ENCODE measurements at places on chromosomes 3 and 15. TPM values are rescaled to one million over a fixed set of nuclear protein-coding genes. Genes with fewer than 3 reads are reported as not detected.

Gene GOLGA8H
- 1.2 TPM for total RNA-seq

DNA sequence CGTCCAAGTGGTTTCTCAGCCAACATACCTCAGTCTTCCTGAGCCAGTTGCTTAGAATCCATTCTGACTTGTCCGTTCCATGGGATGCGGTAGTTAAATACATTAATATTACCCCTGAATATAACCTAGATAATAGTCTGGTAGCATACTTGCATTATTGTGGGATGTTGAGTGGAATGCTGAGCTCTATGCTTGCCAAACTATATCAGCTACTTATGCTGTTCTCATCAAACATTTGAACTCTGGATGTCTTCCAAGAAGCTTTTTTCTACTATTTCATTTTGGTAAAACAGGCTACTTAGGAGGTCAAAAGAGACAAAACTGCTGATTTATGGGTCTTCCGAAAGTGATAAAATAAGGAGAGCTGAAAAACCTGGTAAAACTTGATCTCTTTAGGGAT is 429.5 kb downstream of the NAALADL2 start:
- H3K4me1 ChIP-seq, result no peaks in the 10 kb centered on the region
- H3K27ac ChIP-seq, result no peak overlapping the region
- DNase-seq, result no peak
- no peaks in the 10 kb centered on the region for H3K36me3 ChIP-seq
- H3K27me3 ChIP-seq, result no peaks in the 10 kb centered on the region

GRCh38 chr3:71530903-71531530 is 52.5 kb downstream of the FOXP1 start:
- H3K27me3 ChIP-seq, result no peaks in the 10 kb centered on the region
- peak; percentile 51 for DNase-seq
- peaks cover 7% of the 10 kb centered on the region for H3K4me1 ChIP-seq
- H3K27ac ChIP-seq, result no peak overlapping the region
- no peaks in the 10 kb centered on the region for H3K36me3 ChIP-seq

GRCh38 chr3:13517253-13517977 is 31.5 kb upstream of the FBLN2 start:
- no peak overlapping the region for H3K27ac ChIP-seq
- H3K27me3 ChIP-seq, result no peaks in the 10 kb centered on the region
- no peak for DNase-seq
- H3K4me3 ChIP-seq, result no peak overlapping the region

Gene HACD2
- total RNA-seq, result 29.9 TPM

Gene LACTB
- 18.6 TPM for total RNA-seq

- H3K4me3 ChIP-seq, result no peak overlapping the region
- no peaks in the 10 kb centered on the region for H3K4me1 ChIP-seq
- DNase-seq, result no peak
- H3K27ac ChIP-seq, result no peak overlapping the region
These were observed 28.9 kb downstream of the CSTA start for GRCh38 chr3:122353893-122354401.

Gene MCF2L2
- 9.0 TPM for total RNA-seq

DNA sequence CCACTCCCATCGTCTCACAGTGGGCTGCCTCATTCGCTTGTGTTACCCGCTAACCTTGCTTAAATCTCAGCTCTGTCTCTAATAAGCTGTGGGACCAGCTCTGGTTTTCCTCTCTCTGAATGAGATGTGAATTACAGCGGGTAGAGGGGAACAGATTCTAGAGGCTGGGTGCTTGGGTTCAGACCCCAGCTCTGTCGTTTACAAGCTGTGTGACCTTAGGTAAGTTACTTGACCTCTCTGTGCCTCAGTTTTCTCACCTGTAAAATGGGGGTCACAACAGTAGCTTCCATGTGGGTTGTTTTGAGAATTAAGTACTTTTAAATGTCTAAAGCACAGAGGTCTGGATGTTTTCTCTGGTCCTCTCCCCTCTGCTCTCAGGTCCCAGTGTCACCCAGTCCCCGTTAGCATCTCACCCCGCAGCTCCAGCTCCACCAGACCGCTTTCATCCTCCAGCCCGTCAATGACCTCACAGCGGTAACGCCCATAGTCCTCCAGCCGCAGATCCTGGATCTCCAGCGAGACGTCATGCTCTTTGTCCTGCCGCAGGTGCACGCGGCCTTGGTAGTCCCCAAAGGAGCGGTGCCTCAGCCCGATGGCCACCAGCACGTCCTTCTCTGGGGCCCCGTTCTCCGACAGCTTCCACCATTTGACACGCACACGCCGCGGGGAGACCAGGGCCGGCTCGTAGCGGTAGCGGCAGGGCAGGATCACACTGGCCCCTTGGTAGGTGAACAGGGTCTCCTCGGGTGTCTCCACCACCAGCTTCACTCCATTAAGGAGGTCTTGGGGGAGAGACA is 14.2 kb downstream of the HAPLN3 start:
- H3K27ac ChIP-seq, result no peak overlapping the region
- no peaks in the 10 kb centered on the region for H3K36me3 ChIP-seq
- no peak overlapping the region for H3K4me3 ChIP-seq
- no peaks in the 10 kb centered on the region for H3K27me3 ChIP-seq

DNA sequence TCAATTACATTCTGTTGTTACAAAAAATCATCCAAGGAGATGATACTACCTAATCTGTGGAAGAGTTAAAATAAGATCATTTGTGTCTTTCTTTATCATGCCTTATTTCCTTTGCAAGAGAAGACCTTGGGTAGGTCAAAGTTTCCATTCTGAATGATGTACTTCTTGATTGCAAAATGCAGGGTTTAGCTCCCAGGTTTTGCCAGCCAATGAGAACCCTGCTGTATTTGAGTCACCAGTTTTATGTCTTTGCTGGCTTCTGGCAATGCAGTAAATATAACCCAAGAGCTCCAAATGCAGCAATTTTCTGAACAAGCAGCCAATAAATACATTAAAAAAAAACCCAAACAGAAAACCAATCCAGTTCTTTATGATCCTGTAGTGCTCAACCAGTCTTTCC is 204.9 kb downstream of the CADPS start:
- H3K36me3 ChIP-seq, result no peaks in the 10 kb centered on the region
- H3K4me3 ChIP-seq, result no peak overlapping the region
- no peak for DNase-seq
- no peaks in the 10 kb centered on the region for H3K4me1 ChIP-seq
- H3K27ac ChIP-seq, result no peak overlapping the region

All from GM23338 (cell line).